Right ventricle myocardium inferior (tissue), 1 donor: ENCODE measurements at places on chromosomes 13 and 19. TPM values are rescaled to one million over a fixed set of nuclear protein-coding genes. Genes with fewer than 3 reads are reported as not detected.

- no peak for DNase-seq
Measured at GRCh38 chr19:45177817-45178261, at the start of gene TRAPPC6A. Gene TRAPPC6A, minus strand, starts transcription at chr19:45178237. Its CDS starts 19 bp downstream, at chr19:45178218.

DNA sequence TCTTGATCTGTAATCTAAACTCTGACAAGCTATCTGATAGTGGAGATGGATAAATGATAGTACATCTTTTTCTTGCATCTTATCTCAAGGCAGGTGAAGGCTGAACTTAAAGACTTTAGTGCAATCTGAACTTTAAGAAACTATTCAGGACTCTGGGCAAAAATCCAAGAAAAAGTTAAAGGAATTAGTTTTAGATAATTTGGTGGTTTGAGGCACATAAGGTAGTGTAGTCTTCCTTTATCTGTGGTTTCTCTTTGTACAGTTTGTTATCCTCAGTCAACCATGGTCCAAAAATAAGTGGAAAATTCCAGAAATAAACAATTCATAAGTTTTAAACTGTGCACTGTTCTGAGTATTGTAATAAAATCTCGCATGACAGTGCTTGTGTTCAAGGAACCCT, 172.9 kb downstream of the UGGT2 start:
- DNase-seq, result no peak

- no peak for DNase-seq
Measured at GRCh38 chr13:31045286-31046081, 113.0 kb downstream of the TEX26 start.

- no peak for DNase-seq
Measured at GRCh38 chr13:25662516-25662915, 290.7 kb downstream of the ATP8A2 start.

GRCh38 chr19:5290336-5291262, 50.0 kb downstream of the PTPRS start:
- DNase-seq, result no peak

GRCh38 chr13:39565036-39565949, 37.7 kb downstream of the LHFPL6 start:
- DNase-seq, result no peak

GRCh38 chr19:42552086-42553065, 24.1 kb upstream of the CEACAM1 start:
- no peak for DNase-seq

DNA sequence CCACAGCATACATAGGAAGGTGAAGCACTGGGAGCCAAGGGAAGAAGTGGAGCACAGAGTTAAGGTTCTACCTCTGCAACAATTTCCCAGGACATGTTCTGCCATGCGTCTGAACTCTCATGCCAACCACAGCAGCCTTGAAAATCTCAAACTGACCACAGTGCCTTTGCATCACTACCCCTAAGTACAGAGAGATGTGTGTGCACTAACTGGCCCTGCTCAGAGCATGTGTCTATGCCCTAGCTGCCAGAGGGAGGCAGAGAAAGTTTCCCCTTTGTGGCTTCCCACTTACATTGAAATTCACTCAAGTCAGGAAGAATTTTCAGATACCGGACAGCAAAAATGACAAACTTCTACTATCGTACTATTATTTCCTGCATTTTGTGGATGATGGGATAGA, 26.8 kb upstream of the WDFY2 start:
- DNase-seq, result no peak

- DNase-seq, result no peak
Measured at GRCh38 chr13:98487016-98487415, 89.9 kb downstream of the STK24 start.

DNA sequence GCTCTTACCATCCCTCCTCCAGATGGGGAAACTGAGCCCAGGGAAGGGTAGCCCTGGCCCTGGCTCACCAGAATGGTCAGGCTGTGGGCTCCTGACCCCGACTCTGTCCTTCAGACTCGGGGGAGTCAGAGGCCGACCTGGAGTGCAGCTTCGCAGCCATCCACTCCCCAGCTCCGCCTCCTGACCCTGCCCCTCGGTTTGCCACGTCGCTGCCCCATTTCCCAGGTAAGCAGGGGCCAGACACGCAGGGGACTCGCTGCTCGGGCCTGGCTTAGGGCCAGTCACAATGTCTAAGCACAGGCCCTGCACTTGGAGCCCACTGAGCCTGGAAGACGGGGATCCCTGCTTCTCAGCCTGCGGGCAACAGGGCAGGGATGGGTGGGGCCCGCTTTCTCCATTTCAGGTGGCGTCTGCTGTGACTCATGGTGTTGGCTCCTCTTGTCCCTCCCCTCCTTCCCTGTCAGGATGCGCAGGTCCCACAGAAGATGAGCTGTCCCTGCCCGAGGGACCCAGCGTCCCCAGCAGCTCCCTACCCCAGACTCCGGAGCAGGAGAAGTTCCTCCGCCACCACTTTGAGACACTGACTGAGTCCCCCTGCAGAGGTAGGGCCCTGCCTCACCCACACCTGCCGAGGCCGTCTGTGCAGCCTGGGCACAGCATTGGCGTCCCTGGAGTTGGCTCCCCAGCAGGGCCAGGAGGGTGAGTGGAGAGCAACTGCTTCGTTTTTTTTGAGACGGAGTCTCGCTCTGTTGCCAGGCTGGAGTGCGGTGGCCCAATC, 9.2 kb upstream of the OVOL3 start:
- no peak for DNase-seq

DNA sequence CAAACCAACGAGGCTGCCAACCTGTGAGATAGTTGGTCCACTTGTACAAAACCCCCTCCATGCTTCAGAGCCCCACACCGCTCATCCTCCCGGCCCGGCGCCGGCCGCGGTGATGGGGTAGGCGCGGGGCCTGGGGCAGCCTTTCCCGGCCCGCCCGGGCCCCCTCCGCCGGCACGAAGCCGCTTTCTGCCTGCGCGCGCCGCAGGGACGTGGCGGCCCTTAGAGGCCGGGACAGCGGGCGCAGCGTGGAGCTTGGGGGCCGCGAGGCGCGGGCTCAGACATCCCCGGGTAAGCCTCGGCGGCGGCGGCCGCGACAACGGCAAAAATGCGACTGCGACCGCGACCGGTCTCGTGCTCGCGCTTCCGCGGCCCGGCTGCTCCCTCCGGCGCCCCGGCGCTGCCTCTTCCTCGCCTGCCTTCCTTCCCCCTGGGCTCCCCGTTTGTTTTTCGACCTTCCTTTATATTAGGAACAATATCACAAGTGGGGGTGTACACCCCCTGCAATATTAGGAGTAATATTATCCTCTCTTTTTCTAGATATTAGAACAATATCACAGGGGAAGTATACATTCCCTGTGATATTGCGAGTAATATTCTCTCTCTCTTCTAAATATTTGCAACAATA, 53.9 kb upstream of the CEACAM21 start:
- DNase-seq, result peak; percentile 76

DNA sequence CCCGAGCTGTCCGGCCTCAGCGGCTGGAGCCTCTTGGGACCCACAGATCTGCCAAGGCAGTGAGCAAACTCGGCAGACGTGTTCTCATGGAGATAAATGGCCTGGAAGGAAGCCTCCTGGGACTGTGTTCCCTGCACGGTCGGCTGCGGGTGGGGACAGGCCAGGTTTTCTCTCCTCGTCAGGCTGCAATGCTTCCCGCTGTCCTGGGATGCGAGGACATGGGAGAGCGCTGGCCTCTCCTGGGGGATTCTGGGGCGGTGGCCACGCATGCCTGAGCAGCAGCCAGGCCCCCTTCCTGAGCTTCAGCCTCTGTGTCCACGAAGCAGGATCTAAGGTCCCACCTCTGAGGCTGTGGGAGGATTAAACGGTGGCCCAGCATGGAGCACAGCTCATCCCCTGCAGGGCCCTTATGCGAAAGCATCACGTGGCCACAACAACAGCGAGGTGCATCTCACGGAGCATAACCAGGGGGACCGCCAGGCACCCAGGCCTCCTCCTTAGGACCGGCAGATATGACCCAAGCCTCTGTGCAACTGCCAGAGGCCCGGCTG, 21.2 kb upstream of the C13orf46 start:
- peak; percentile 61 for DNase-seq

- DNase-seq, result no peak
Measured at GRCh38 chr13:31631746-31632145, 107.6 kb upstream of the RXFP2 start.

- DNase-seq, result no peak
Measured at GRCh38 chr19:2625434-2625833, 77.1 kb downstream of the GNG7 start.

- no peak for DNase-seq
Measured at GRCh38 chr13:33556828-33557227, 261.1 kb upstream of the RFC3 start.

GRCh38 chr19:44002212-44002565, 568 bp upstream of the ZNF230 start:
- DNase-seq, result no peak

DNA sequence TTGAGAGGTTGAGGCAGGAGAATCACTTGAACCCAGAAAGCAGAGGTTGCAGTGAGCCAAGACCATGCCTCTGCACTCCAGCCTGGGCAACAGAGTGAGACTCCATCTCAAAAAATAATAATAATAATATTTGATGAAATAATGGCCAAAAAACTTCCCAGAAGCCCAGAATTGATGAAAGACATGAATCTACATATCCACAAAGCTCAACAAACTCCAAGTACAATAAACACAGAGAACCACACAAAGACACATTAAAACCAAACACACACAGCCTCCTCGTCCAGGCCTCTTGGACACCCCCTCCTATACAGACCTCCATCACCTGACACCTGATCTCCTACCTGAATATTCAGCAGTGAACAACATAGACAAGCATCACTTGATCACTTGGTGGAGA, 3.2 kb upstream of the SYDE1 start:
- DNase-seq, result no peak

DNA sequence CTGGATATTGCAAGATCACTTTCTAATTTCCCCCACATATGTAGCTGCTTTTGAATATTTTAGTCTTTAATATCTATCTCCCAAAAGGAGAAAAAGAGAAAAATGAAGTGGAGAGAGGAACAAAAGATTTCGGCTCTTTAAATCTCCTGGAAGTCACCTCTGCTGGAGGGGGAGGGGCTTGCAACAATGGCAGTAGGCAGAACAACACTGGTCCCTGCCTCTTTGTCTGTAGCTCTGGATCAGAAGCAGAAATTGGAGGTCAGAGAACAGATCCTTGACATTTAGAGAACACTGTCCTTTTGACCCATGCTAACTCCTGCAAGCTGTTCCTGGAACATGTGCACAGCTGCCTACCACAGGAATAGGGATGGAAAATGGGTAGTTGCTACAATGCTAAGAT, 86.7 kb upstream of the GPR12 start:
- no peak for DNase-seq

DNA sequence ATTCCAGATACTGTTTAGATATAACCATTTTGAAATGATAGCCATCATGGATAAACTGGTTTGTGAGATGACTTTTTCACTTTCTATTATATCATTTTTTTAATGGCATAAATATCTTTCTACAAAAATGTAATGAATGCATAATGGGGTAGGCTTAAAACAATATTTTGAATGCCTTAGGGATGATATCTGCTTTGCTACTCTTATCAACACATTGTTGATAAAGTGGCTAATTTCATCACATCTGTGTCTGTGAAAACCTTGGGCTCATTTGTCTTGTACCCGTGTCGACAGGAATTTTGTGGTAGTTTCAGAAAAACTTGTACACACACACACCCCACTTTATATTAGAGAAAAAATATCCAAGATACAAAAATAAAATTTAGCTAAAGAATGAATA, 44.1 kb downstream of the SLITRK6 start:
- no peak for DNase-seq

DNA sequence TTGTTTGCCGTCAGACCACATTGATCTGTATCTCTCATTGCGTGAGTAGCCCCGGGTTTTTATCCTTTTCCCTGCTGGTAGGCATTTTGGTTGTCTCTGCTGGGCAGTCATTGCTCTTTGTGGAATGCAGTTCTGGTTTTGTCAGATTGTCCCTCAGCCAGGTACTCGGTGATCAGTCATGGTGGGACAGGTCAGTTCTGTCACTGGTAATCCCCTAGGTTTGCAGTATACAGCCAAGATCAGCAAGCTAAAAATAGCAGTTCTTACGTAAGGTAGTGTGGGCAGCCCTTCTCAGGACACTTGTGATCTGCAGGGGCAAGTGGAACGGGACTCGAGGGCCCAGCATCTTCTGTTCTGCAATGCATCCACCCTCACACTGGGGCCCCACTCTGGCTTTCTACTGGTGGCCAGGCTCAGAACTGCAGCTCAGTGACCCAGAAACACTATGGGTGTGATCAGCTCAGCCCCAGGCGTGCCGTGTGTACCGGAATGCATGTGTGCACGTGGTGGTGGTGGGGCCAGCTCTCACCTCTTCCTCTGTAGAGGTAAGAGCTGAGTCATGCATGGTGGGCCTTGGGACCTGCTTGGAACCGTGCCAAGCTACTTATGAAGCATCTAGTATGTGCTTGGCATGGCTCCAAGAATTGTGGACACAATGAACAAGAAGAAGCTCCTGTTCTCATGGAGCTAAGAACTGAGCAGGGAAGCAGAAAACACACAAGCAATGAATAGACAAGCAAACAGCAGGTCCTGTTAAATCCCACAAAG, 6.3 kb downstream of the PLEKHF1 start:
- DNase-seq, result peak; percentile 78

DNA sequence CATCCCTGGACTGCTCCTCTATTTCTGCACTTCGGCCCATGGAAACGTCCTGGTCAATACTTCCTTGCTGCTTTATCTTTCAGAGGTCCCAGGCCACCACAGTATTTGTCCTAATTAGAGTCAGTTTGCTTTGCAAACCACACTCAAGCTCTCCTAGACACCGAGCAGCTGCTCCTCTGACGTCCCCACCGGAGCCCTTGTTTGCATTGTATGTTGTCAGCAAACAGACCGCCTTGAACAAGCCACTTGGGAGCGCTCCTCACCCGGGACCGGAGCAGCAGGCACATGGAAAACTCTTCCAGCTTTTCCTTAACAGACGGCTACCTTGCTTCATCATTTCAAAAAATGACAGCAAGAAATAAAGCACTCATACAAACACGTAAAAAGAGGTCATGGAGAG, 51.5 kb upstream of the GTF3A start:
- no peak for DNase-seq

The FUT6 gene
- not detected for total RNA-seq

The SPTBN4 gene
- total RNA-seq, result 5.1 TPM

The PLK5 gene
- not detected for total RNA-seq

The RASGRP4 gene
- total RNA-seq, result 1.7 TPM

The FOXA3 gene
- not detected for total RNA-seq

The KRTDAP gene
- total RNA-seq, result not detected

The MATK gene
- total RNA-seq, result 0.43 TPM
